ENCODE measurements at places on chromosomes 2 and 18. TPM values are rescaled to one million over a fixed set of nuclear protein-coding genes. Genes with fewer than 3 reads are reported as not detected.

GRCh38 chr2:119432851-119433522 is 1.3 kb downstream of the TMEM37 start:
- peaks cover 9% of the 10 kb centered on the region for H3K4me1 ChIP-seq
- no peak overlapping the region for H3K4me3 ChIP-seq
- peaks cover 17% of the 10 kb centered on the region for H3K36me3 ChIP-seq
- DNase-seq = no peak

- no peaks in the 10 kb centered on the region for H3K27me3 ChIP-seq
- no peak overlapping the region for H3K27ac ChIP-seq
- no peak overlapping the region for H3K4me3 ChIP-seq
Observed at GRCh38 chr2:123692121-123692520, 333.0 kb upstream of the CNTNAP5 start.

DNA sequence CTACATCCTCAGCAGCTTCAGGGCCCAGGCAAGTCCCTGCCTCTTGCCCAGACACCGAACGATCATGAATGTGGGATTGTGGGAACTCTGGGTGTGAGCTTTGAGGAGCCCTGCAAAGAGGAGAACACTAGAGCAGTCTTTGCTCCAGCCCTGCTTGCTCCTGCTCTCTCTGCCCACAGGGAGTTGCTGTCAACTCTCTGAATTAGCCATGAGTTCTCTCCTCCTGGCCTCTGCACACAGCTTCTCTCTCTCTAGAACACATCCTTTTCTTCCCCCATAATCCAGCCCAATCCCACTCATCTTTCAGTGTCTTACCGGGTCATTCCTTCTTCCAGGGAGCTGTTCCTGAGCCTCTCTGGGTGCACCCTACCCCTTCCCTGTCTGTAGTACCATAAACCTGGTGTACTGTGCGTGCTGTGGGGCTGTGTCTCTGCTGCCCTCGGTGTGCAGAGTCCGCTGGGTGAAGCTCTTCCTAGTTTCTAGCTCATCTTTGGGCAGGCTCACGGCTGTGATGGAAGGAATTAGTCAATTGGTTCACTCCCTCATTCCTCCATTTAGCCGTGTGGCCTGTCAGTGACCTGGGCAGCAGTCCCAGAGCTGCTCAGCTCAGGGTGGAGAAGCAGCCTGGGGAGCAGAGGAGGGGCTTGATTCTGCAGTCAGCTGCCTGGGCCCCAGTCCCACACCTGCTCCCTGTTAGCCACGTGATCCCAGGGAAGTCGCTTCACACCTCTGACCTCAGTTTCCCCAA is 132.9 kb upstream of the HDAC4 start:
- H3K4me1 ChIP-seq = no peaks in the 10 kb centered on the region
- H3K4me3 ChIP-seq = no peak overlapping the region
- DNase-seq = no peak

The UGT1A6 gene
- 46.0 TPM for total RNA-seq

DNA sequence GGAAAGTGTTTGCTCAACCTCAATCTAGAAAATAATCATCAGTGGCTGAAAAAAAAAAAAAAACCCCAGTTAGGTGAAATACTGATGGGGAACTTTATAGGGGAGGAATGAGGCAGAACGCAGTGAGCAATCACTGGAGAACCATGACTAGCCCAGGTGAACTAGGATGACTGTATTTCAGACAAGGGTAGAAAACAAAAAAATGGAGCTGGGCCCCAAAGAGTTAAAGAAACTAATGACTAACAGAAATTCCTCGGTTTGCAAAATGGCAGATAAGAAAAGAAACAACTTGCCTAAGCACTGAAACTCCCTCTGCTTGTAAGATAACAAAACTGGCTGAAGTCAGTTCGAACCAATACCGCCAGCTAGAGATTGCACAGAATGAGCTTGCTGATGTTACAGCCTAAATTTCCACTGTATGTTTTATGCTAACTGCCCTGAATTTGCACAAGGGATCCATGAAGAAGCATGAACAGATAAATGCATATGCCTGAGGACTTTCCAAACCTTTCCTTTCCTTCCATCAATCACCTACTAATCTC is 245.9 kb downstream of the METTL4 start:
- H3K27ac ChIP-seq = no peak overlapping the region
- no peaks in the 10 kb centered on the region for H3K36me3 ChIP-seq
- H3K4me1 ChIP-seq = no peaks in the 10 kb centered on the region
- no peak for DNase-seq

Data from Peyer's patch (tissue), 4 donors.